Muscle of leg (tissue), 16 donors: ENCODE measurements at places on chromosomes 5 and 9. TPM values are rescaled to one million over a fixed set of nuclear protein-coding genes. Genes with fewer than 3 reads are reported as not detected.

Gene ADAMTS2
- total RNA-seq: 28.7 TPM

Gene IL13
- not detected for total RNA-seq

DNA sequence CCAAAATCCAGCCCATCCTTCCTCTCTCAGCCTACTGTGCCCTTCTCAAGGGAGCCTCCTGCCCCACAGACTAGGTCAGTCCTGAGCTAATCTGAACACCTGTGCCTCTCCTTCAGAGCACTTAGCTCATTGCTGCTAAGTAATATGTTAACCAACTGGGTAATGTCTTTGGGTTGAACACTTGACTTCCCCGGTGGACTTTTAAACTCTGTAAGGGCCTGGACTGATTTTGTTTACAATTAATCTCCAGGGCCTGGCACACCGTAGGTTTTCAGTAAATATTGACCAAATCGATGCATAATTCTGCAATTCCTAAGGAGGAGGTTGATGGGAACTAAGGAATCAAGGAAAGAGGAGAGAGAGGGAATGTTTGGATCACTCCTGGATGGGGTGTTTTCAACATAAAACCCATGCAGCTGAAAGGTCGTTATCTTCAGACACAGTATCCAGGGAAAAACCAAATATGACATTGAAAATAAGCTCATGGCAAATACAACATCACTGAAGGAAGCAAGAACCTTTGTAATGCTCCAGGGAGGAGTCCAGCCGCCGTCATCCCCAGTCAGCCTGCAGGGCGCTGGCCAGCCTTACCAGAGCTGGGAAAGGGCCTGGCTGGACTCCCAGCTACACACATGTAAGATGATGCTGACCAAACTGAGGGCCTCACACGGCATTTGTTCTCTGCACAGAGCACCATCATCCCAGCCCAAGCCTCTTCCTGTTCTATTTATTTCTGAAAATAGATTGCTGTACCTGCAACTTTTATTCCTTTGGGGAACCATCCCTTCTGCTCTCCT, 166.3 kb downstream of the C5orf15 start:
- DNase-seq: peak; percentile 69

- peak; percentile 85 for DNase-seq
Observed at GRCh38 chr5:178590141-178590923, at the start of gene COL23A1. COL23A1 (minus strand) TSS chr5:178590393.

GRCh38 chr9:87063871-87064270, 116.6 kb upstream of the GAS1 start:
- DNase-seq: no peak

GRCh38 chr9:116153765-116154333, at the start of gene PAPPA:
PAPPA (plus strand) TSS chr9:116153791; CDS start chr9:116154173, 382 bp downstream.
- DNase-seq: peak; percentile 15

DNA sequence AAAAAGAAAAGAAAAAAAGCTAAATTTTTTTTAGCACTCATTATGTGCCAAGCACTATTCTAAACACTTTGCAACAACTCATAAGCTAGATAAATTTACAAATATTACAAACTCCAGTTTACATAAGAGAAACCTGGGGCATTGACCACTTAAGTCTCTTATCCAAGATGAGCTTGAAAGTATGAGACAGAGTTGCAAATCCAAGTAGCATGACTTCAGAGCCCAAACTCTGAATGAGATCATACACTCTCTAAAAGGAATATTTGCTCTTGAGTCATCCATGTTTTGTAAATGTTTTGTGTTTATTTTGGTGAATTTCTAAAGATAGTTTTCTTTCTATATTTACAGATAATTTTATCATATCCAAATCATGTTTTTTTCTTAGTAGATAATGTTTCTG, 4.0 kb upstream of the SHOC1 start:
- no peak for DNase-seq

DNA sequence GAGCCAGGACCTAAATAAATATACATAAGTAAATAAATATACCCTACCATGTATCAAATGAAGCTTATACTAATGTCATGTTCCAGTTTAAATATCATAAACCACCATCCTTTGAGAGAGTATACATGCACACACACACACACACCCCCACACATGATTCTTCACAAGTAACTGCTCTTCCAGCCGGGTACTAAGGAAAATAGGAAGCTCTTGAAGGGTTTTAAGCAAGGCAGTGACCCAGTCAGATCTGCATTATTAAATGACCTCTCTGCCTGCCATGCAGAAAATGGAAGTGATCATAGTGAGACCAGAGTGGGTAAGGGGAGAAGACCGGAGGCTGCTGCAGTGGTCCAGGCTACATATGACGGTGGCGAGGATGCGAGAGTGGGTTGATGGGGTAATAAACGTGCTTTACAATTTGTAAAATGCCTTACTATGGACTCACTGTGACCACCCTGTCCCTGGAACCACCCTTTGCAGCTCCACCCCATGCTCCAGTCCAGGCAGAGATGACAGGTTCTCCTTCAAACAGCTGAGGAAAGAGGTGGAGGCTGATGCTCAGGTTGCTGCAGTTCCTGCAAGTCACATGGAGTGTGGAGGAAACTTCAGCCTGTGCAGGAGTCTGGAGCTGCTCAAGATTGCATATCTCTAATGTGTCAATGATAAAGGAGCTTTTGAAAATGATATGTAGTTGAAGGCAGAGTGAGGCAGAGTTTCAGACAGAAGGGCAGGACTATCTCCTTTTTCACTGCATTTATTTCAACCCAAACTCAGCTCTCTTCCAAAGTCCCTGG, 38.8 kb upstream of the NDFIP1 start:
- DNase-seq: no peak
